GM23338 (cell line): ENCODE measurements at places on chromosomes 1 and 21. TPM values are rescaled to one million over a fixed set of nuclear protein-coding genes. Genes with fewer than 3 reads are reported as not detected.
A peak's percentile ranks its signal among the peaks of the same experiment; 100 is the strongest.

GRCh38 chr21:34885626-34886239 is 163.4 kb downstream of the RUNX1 start:
- peaks cover 92% of the 10 kb centered on the region for H3K27me3 ChIP-seq
- no peaks in the 10 kb centered on the region for H3K36me3 ChIP-seq
- H3K27ac ChIP-seq = no peak overlapping the region
- H3K4me3 ChIP-seq = peak overlapping the region; percentile 67

Gene CR1L
- total RNA-seq = 2.9 and 5.8 TPM in 2 replicates

Gene PDXK
- 56.7 and 66.3 TPM in 2 replicates for total RNA-seq

DNA sequence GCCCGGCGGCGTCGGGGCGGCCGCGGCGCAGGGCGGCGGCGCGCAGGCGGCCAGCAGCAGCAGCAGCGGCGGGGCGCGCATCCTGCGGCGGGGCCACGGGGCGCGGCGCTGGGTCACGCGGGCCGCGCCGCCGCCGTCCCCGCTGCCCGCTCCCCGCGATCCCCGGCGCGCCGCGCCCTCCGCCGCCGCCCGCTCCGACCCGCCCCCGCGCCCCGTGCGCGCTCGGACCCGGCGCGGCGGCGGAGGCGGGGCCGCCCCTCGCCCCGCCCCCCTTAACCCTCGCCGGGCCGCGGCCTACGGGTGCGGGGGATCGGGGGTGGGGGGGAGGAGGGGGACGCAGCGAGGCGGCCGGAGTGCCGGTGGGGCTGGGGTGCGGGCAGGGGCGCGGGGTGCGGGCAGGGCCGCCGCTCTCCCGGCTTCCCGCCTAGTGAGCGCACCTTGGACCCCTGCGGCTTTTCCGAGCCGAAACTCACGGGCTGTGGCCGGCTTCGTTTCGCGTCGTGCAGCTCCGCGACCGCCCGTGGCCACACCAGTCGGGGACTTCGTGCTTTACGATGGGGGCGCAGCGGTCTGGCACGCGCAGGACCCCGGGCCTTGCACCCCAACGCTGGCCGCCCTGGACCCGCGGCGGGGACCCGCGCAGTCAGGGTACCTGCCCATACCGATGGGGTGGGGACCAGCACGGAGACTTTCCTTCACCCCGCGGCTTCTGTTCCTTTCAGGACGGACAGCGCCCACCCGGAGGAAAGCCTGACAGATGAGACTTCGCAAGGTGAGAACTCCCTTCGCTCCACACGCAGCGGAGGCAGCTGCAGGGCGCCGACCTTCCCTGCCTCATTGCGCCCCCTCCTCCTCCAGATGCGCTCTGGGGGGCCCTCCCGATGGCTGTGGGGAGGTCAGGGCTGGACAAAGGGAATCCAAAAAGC is at the start of gene FNDC10:
Gene FNDC10 (minus strand): TSS at position 201 of the 926 bp plus-strand sequence. CDS start 120 bp downstream, at position 81.
- H3K4me1 ChIP-seq = no peaks in the 10 kb centered on the region; the same call in 1 of the 2 replicates
- H3K36me3 ChIP-seq = no peaks in the 10 kb centered on the region
- H3K4me3 ChIP-seq = peak within 1 kb of the TSS; percentile 64
- peak; percentile 69 for DNase-seq

DNA sequence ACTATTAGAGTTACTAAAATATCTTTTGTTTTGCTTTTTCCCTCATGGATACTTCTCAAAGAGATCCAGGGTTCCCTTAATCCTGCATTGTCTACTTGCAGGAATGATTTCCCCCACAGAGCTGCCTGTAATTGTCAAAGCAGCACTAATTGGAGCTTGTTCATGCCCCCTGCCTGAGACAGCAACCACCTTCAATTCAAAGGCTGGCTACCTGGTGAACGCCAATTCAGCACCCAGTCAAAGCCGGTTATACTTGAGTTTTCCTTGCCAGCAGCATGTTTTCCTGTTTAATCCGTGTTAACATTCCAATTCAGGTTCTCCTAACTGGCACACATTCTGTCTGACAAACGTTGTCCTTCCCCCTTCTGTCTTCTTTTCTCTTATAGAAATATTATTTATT is 382.9 kb downstream of the NTNG1 start:
- no peak overlapping the region for H3K4me3 ChIP-seq
- peaks cover 9% of the 10 kb centered on the region for H3K4me1 ChIP-seq
- DNase-seq = no peak
- no peaks in the 10 kb centered on the region for H3K36me3 ChIP-seq
- H3K27ac ChIP-seq = no peak overlapping the region
